ENCODE measurements at places on chromosomes 3 and 15.

DNA sequence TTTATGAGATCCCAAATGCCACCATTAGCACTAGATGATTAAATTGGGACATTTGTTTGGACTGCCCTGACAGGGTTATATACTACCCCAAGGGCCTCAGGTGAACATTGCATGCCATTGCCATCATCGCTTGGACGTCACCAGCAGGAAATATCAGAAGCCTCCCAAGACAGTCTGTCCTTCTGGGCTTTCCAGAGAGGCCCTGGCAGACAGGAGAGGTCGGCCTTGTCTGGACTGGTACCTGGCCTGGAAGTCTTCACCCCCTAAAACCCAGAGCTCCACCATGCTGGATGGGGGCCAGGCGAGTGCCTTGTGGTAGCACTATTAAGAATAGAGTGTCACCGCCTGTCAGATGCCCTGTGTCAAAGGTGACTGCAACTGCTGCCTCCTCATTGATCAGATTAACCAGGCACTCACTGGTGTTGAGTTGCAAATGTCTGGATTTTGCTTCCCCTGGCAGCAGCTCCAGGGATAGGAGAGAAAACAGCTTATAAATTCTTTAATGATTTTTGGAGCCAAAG is 324.1 kb upstream of the RASGRP1 start:
- DNase-seq = no peak

DNA sequence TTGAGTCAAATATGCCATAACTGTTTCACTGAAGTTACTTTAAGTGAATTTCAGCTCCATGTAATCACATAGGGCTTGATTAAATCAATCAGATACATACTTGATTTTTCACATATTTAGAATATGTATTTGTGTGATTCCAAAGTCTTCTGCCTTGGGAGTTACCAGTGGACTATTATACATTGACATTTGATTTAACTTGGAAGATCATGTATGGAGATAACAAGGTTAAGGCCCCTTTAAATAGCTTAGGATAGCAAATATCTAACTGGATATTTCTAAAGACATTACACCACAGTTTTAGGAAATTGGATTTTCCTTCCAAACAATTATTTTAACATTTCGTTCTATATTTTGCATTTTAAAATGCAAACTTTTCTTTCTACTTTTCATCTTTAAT is 405.0 kb downstream of the RAP2B start:
- no peak for DNase-seq

GRCh38 chr3:184148076-184148475 is 7.1 kb upstream of the DVL3 start:
- no peak for DNase-seq

DNA sequence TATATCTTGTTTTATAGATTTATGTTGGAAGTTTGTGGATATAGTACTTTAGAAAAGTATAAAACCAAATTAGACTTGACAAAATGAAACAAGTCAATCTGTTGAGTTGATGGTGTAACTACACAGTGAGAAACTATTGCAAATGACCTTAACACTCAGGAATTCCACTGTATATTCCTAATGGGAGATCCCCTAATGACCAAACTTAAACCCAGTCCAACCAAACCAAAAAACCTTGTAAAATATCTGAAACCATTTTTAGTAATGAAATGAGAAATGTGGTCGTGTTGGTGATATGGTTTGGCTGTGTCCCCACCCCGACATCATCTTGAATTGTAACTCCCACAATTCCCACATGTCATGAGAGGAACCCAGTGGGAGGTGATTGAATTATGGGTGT is 31.9 kb upstream of the ATP13A3 start:
- DNase-seq = no peak

DNA sequence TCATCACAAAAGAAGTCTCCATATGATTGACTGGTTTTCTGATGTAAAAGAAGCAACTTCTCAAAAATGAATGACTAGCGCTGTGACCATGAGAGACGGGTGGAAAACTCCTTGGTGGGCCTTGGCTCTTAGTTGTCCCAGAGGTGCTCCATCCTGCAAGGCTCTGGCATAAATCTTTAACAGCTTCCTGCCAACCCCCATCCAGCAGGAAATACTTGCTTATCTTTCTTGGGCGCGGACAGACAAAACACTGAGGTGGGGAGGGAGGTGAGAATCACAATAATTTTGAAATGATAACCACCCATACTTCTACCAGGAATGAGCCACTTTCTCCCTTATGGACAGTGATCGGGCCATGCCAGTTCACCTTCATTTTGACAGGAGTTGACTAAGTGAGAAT is 128.6 kb downstream of the STT3B start:
- no peak for DNase-seq

GRCh38 chr3:38646630-38647029 is 2.9 kb downstream of the SCN5A start:
- DNase-seq = no peak

- DNase-seq = no peak
Measured at GRCh38 chr15:48176957-48177356, 1.1 kb downstream of the MYEF2 start.

DNA sequence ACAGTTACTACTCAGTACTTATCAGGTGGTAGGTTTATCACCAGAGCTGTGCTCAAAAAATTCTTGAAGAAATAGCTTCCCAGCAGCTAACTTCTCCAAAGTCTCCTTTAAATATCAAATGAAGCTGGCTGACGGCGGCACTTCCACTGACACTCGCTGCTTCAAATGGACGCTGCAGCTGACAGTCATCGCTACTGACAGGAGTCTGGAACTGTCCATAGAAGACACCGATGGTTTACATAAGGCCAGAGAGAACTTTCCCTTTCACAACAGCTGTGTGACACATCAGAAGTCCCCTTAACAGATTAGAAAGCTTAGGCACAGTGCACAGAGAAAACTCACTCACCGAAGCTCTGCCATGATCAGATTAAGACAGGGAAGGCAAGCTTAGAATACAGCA is 270.2 kb downstream of the SHOX2 start:
- DNase-seq = no peak

DNA sequence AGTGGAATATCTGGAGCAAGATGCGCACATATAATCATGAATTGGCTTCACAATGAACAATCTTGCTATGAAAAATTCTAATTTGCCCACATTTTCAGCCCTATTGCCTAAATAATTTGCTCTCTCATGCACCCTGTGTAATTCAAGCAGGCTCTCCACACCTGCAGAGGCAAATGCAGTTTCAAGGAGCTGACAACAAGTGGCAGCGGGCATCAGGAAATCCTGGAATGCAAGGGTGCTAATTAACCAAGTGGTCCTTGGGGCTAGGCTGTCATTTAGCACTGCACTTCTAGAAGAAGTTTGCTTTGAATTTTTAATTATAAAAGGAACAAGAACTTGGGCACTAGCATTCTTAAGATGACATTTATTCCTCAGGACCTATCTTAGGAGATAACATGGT is 56.3 kb upstream of the ICE2 start:
- DNase-seq = no peak

DNA sequence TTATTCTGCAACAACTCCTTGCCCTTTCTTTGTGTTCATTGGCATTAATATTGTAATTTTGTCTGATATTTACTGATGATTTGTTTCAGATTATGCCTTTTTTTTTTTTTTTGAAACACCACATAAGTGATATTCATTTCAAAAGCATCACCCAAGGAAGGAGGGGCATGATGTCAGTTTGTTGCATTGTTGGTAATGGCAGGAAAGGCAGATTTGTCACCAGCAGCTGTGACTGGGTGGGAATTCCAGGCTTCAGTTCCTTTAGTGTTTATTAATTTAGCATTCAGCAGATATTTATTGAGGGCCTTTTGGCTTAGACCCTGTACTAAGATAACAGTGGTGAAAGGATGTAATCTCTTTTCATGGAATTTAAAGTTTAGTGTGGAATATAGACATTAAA is 19.5 kb downstream of the SENP2 start:
- DNase-seq = no peak

DNA sequence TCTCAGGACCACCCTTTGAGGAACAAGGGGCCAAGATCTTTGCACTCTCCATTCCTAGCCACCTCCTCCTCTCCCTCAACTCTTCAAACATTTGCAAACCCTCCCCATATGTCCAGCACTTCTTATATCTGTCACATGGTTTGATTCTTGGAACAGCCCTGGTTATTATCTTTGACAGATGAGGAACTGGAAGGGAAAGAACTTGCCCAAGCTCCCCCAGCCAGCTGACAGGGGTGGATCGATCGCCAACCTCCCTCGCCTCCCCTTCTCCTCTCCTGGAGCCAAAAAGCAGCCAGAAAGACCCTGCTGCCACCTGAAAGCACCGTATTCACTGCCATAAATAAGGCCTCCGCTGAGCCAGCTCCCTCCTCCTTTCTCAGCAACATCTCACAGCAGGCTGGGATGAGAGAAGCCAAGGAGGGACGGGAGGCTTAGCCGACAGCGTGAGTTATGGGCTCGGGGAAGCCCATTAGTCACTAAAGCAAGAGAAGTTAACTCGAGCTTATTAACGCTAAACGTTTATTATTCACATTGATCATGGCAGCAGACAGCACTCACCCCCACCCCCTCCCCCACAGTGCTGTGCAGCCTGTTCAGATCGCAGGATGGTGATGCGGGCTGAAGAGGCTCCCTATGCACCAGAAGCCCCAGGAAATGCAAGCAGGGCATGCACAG is 22.2 kb upstream of the FGD5 start:
- no peak for DNase-seq

DNA sequence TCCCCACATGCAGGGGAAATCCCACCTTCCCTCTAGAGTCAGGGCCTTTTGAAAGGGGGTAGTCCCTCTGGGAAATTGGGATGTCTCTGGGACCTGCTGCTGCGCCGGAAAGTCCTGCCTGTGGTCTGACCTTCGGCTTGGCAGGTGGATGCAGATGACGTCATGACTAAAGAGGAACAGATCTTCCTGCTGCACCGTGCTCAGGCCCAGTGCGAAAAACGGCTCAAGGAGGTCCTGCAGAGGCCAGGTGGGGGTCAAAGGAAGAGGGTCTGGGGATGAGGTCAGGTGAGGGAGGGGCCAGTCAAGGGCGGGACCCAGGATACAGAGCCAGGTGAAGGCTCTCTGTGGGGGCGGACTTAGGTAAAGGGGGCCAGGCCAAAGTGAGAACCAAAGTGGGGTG is 16.2 kb downstream of the PTH1R start:
- no peak for DNase-seq

DNA sequence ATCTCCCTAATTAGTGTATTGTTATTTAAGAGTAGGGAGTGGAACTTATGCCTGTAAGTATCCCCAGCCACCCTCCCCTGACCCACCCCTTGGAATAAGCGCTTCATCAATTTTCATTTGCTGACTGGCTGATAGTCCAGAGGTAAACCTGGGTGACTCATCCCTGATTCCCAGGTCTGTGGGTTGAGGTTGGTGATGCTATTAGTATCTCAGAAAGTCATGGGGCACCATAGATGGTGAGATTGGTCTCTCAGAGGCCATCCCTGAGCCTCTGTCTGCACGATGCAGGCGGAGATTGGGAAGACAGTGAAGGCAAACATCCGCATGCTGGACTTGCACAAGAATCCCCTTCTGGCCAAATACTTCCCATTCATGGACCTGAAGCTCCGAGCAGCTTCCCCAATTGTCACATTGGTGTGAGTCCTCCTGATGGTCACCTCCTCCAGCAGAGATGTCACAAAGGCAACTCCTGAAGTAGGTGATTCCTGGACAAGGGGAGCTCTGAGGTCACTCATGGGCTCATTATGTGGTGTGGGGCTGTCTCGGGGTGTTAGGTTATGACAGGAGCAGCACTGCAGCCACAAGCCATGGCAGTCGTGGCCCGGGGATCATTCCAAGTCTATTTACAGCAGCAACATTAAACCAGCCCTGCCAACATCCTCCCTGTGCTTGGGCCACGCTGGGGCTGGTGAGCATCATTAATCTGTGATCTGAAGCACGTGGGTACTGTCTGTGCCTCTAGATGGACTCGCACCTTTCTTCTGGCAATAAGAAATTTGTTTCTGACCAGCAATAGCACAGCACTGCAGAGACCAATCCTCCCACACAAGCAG is 6.8 kb upstream of the TXNRD3 start:
- no peak for DNase-seq

GRCh38 chr3:172098698-172099494 is 59.5 kb downstream of the FNDC3B start:
- no peak for DNase-seq

- DNase-seq = no peak
Measured at GRCh38 chr3:77271306-77271705, 231.4 kb downstream of the ROBO2 start.

All from esophagus squamous epithelium (tissue), 5 donors.